Activated CD4-positive, CD25-positive, alpha-beta regulatory T cell (primary cell): ENCODE measurements at places on chromosomes 16 and 17.

GRCh38 chr17:47203984-47204721 lies 5.0 kb upstream of the MYL4 start:
- no peak for DNase-seq

GRCh38 chr16:1645914-1646525 lies 32.1 kb upstream of the JPT2 start:
- no peak for DNase-seq

GRCh38 chr16:54503011-54503855 lies 216.6 kb upstream of the IRX3 start:
- no peak for DNase-seq

DNA sequence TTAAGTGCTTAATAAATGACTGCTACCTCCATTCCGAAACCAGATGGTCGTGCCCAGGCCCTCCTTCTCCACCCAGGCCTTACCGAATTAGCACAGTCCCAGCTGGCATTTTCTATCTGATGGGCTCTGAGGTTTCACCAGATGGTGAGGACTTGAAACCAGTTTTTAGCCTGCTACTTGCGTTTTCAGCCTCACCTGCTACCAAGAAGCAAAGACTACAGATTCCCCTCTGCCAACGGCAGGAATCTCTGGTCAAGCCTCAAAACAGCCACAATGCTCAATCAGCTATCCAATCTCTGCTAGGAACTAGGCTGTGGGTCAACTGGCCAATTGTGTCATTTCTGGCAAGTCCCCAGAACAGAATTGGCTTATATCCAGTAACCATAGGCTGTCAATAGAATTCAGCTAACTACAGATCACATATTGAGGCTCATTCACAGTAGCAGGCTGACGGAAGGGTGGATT lies 11.7 kb downstream of the PECAM1 start:
- DNase-seq, result no peak

- DNase-seq, result no peak
Measured at GRCh38 chr17:61524319-61524718, 66.7 kb downstream of the NACA2 start.

DNA sequence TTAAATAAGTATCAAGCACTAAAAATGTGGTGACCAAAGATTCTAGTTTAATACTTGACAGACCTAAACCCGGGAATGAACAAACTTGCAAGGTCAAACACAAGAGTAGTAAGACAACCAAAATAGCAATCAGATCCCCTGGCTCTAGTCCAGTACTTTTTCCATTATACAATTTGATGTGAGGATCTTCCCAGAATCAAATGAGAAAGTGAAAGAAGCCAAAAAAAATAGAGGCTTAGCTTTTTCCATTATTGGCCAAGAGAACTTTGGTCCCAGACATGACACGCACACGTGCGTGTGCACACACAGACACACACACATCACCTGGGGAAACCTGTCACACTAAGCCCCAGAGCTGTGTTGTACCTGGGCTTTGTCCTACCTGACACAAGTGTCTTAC lies 300.6 kb upstream of the CDH5 start:
- no peak for DNase-seq

DNA sequence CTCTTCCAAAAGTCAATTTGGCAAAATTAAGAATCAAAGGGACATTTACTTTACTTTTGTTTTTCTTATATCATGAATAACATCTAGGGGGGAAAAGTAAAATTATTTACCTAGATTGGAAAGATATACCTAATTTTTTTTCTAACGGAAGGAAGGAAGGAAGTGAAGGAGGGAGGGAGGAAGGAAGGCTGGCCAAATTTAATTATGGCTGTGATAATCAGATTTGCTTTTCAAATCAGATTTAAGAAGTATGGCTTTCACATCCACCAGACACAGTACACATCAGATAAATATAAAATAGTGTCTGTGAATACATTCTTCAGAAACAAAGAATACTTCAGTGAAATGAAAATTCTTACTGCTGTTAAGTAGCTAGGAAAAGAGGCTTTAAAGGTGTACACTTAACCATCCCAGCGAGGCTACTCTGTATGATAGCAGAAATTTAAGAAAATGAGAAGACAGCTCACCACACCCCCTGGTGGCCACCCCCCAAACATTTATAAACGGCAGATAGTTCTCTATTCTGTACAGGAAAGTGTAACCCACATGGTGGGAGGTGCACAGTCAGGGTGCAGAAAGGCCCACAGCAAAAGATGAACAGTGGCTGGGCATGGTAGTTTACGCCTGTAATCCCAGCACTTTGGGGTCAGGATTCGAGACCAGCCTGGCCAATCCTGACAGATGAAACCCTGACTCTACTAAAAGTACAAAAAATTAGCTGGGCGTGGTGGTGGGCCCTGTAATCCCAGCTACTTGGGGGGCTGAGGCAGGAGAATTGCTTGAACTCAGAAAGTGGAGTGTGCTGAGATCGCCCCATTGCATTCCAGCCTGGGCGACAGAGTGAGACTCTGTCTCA lies 150.8 kb downstream of the SSH2 start:
- peak; percentile 63 for DNase-seq

DNA sequence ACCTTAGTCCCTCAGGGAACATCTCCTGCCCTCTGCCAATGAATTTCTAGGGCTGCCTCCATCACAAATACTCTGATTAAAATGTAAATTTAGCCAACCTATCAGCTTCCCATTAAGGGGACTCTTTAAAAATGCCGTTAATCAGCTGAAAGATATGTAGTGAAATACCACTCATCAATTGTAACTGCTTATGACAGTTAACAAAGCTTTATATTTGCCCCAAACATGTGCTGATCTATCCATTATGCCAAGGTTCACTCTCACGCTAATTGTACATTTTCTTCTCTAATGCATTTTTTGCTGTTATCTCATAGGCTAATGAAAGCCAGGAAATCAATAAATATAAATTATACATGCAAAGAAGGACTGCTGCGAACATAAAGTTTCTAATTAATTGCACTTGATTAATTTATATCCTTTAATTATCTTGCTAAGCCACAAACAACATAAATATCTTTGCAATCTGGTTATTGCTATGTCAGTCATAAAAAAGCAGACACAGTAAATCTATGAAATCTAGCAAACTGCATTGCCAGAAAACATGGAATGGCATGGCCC lies 601.4 kb upstream of the SALL1 start:
- no peak for DNase-seq

GRCh38 chr16:68242926-68243858 lies 2.0 kb upstream of the PLA2G15 start:
- no peak for DNase-seq

DNA sequence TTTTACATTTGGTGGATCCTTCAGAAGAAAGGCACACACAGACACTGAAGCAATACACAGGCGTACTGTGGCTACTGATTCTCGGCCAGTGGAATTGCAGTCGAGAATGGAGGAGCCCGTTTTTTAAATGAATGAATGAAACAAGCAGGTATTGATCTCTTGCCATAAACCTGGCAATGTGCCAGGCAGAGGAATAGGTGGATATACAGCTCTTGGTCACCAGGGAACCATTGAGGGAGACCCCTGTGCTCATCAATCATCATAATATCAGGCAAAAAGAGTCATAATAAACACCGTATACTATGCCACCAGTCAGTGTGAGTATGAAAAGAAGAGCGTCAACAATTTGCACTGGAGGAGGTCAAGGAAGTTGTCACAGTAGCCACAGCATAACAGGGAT lies 140.3 kb upstream of the FOXF1 start:
- no peak for DNase-seq

GRCh38 chr17:38620551-38621277 lies 15.0 kb upstream of the SRCIN1 start:
- no peak for DNase-seq

DNA sequence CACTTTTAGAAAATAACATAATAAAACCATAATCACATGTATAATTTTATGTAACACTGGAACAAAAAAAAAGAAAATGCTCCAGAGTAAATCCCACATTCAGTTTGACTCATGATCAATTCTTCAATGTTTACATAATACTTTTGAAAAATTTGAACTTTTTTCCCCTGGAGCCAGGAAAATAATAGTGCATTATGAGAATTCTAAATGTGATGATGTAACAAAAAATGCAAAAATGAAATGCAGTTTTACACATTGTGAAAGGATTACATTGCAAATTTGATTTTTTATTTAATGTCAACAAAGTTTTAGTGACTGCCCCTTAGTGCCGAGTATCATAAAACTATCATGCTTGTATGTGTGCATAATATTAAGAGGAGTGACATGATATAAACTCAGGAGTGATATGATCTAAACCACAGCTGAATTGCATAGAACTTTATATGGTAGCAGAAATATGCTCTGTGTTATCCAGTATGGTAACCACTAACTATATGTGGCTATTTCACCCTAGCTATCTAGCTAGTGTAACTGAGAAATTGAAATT lies 238.2 kb downstream of the CDH8 start:
- DNase-seq, result no peak

DNA sequence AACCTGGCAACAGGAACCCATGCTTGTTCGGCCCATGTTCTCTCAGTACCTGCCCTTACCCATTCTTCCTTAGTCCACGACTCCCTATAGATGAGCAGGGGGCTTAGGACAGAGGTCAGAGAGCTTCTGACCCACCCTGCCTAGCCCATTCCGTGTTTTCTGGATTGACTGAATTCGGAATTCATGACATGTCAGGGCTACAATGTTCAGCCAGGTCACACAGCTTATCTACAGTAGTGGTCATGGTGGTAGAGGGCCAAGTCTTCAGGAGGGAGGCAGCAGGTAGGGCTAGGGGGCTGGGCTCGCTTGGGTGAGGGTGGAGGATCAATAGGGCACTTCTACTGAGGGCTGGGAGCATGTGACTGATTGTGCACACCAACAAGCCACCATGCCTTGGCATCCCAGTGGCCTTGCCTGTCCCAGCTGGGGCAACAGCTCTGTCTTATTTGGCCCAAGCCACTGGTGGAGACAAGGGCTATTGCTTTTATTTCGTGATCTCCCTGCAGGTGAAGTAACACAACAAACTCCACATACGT lies 3.1 kb downstream of the HEXIM2 start:
- DNase-seq, result no peak
